ENCODE measurements at places on chromosomes 12 and 14.

- no peak for DNase-seq
These were observed 49.5 kb upstream of the FOXN3 start for GRCh38 chr14:89466484-89466883.

DNA sequence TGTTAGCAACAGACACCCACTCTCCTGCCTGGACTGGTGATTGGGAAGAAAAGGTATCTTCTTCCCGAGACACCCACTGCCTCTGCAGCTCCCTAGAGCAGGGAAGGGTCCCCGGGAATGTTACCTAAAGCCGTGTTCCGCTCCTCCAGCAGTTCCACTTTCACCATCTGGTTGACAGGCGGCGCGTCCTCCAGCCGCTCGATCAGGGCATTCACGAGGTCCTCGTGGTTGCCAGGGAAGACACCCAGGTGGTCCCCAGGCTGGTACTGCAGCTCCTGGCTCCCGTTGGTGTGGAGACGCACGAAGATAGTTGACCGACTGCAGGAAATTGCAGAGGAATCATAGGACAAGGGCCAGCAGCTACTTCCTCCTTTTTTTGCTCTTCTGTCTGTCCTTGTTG is 44.2 kb upstream of the FBXO21 start:
- no peak for DNase-seq

- no peak for DNase-seq
These were observed 24.6 kb downstream of the TMED10 start for GRCh38 chr14:75151851-75152250.

DNA sequence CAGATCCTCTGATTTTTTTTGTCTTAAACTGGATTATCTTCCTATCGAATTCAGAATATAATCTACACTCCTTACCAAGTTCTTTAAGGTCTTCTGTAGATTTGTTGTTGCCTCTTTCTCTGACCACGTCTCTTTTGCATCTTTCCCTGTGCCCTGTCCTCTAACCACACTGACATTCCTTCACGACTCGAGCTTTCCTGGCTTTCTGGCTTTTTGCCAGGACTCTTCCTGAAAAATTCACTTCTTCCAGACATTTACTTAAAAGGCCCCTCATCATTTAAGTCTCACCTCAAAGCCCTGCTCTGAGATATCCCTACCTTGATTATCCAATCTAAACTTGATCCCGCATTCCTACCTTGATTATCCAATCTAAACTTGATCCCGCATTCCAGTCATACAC is 422.3 kb upstream of the DCN start:
- DNase-seq = no peak

- DNase-seq = no peak
These were observed 32.7 kb upstream of the PELI2 start for GRCh38 chr14:56085471-56085870.

- no peak for DNase-seq
These were observed 62.6 kb upstream of the VASH1 start for GRCh38 chr14:76698631-76699030.

GRCh38 chr14:72284176-72284575 is 351.9 kb downstream of the RGS6 start:
- DNase-seq = no peak

GRCh38 chr14:59464486-59465315 is 479 bp downstream of the GPR135 start:
- peak; percentile 79 for DNase-seq

GRCh38 chr12:88122666-88123065 is 19.2 kb downstream of the CEP290 start:
- no peak for DNase-seq

- DNase-seq = peak; percentile 69
These were observed 43.4 kb downstream of the PSMA6 start for GRCh38 chr14:35335388-35336092.

GRCh38 chr14:43168371-43168925 is 1338.6 kb downstream of the FSCB start:
- no peak for DNase-seq

GRCh38 chr12:8493084-8493483 is 20.2 kb upstream of the CLEC4D start:
- DNase-seq = no peak

- no peak for DNase-seq
These were observed 123.3 kb upstream of the MED13L start for GRCh38 chr12:116400636-116401372.

- DNase-seq = no peak
These were observed 45.4 kb downstream of the E2F7 start for GRCh38 chr12:77019920-77020319.

GRCh38 chr14:49559979-49560768 is 26.0 kb downstream of the RPS29 start:
- DNase-seq = no peak

GRCh38 chr12:112116232-112117060 is 7.9 kb upstream of the NAA25 start:
- DNase-seq = peak; percentile 79

DNA sequence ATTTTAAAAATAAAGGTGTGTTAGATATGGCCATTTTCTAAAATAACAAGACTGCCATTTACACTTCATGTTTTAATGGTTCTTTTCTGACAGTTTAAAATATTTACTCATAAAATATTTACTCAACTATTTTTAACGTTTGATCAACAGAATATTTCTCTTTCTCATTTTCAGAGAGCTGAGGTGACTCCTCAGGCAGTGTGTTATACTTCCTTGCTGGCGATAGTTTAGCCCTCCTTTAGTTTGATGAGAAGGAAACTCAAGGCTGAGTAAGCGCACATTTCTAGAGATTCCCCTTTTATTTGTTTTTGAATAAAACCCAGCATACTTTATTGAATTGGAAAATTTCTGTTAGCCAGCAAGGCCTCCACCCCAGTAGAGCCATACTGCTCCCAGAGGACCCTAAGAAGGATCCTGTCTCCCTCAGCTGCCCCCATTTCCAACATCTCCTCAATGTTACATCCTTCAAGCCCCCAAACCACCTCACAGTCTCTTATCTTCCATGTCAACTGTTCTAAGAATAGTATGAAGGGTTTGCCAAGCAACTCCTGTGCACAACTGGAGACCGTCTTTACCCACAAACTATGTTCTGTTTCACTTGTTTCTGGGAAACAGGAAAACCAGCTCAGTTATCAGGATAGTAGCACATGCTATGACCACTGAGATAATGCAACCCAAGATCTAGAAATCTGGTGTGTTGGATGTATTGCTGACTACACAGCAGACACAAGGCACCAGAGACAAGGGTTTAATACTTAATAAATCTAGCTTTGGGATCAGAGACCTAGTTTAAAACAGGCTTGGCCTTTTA is 129.5 kb downstream of the STXBP6 start:
- no peak for DNase-seq

DNA sequence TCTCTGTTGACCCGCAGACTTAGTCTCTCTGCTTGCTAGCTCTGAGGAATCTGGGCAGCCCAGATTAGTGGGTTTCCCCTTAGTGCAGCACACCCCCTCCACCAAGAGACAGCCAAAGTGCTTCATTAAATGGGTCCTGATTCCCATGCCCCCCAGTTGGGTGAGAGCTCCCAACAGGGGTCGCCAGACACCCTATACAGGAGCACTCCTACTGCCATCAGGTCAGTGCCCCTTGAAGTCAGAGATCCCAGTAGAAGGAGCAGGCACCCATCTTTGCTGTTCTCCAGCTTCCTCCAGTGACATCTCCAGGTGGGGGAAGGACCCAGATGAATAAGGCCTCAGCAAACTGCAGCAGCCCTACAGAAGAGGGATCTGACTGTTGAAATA is 36.7 kb upstream of the C14orf132 start:
- DNase-seq = no peak

DNA sequence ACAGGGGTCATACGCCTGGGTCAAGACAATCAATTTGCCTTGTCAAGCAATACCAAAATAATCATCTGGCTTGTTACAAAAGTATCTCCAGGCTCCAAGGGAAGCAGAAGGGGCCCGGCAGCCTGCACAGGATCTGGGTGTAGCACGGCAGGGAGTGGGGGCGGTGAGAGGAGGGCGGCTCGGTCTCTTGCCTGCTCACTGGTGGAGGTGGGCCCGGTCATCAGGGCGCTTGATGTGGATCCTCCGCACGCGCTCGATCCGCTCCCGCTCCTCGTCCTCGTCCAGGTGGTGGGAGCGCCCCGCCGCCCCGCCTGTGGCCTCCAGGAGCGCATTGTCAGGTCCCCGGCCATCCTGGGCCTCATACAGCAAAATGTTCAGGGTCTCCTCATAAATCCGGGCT is 25.7 kb downstream of the KCTD10 start:
- no peak for DNase-seq

DNA sequence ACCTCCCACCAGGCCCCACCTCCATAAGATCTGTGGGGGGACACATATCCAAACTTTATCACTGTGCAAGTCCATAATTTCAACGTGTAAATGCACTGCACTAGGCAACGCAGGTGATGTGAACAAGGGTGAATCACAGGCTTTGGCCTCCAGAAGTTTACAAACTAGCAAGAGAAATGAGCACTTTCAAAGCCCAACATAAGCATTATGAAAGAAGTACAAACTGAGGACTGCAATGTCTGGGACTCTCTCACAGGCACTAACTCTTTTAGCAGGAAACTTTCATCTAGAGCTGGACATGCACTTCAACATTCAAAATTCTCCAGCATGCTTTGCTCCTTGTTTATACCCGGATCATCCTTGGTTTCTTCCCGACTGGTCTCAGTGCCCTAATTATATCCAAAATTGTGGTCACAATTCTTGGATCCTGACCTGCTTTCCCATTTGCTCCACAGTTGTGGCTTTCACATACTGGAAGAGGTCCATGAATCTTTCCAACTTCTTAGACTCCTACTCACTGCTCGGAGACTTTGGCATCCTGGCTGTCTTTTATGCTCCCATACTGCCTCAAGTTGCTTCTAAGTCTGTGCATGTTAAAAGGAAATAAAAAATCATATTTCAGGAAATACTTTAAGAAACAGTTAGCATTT is 44.9 kb upstream of the STRAP start:
- no peak for DNase-seq

- no peak for DNase-seq
These were observed 3.7 kb upstream of the HOXC12 start for GRCh38 chr12:53950789-53951576.

DNA sequence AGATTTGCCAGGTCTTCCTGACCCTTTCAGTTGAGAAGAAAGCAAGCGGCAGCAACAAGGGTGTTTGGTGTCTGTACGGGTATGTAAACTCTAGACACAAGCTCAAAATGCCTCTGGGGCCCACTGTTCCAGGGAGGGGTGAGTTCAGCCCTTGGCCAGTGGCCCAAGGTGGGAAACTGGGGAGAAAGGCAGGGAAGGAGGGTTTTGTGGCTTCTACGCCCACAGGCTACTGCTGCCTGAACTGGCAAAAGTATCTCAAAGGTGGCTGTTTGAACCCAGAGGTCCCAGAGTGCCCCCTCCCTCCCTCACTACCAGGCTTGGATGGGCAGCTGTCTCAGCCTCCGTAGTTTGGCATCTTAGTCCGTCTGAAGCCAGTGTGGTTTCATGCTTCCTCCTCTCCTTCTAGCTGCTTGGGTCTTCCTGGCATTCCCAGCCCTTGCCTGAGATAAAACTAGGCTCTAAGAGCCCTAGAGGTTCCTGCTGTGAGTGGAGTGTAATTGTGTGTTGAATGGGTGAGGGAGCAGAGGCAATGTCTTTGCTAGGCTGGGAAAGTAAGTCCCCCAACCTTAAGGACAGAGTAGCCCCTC is 5.5 kb downstream of the HOXC5 start:
- DNase-seq = no peak

GRCh38 chr14:77554816-77555599 is 56.4 kb upstream of the ISM2 start:
- DNase-seq = peak; percentile 77

GRCh38 chr12:119020406-119021360 is 39.3 kb downstream of the SRRM4 start:
- DNase-seq = peak; percentile 79

DNA sequence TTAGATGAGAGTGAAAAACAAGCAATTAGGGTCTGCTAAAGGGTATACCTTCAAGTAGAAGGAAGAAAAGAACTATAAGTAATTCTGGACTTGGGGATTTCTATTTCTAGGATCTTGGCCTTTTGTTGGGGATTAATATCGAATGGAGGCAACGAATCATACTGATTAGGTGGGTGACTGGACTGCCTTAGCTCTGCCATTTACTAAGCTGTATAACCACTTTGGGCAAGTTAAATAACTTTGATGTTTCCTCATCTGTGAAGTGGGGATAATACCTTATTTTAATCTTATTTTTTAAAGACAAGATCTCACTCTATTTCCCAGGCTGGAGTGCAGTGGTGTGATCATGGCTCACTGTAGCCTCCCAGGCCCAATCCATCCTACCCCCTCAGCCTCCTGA is 6.6 kb downstream of the IKBIP start:
- DNase-seq = no peak

DNA sequence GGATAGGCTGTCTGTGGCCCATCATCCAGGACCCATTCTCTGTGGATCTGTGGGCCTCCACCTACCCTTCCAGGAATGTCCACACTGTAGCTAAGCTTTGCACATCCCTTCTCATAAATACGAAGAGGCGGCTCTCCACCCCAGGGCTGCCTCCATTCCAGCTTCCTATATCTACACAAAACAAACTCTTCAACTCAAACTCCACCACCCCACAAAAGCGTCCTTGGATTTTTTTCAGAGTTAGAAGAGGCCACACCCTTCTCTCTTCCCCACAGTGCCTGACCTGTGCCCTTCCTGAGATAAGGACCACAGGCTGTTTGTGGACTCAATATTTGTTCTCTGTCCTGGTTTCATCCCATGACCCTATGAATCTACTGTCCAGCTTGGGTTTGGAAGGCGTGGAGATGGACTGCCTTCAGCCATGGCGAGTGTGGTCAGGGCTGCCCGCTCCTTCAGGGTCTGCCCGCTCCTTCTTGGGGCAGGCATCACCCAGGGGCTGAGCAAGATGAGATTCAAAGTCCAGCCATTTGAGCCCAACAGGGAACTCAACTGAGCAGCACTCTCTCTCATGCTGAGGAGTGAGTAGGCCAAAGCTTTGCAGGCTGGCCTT is 13.0 kb upstream of the SERPINA12 start:
- DNase-seq = no peak

GRCh38 chr12:50530532-50530931 is 25.7 kb downstream of the DIP2B start:
- DNase-seq = no peak

GRCh38 chr12:92290886-92291285 is 145.2 kb upstream of the BTG1 start:
- no peak for DNase-seq

GRCh38 chr14:99602054-99602787 is 1.8 kb downstream of the CCDC85C start:
- no peak for DNase-seq
